ENCODE measurements at places on chromosomes 1 and 21. TPM values are rescaled to one million over a fixed set of nuclear protein-coding genes. Genes with fewer than 3 reads are reported as not detected.

- no peak overlapping the region for H3K4me3 ChIP-seq
- no peaks in the 10 kb centered on the region for H3K4me1 ChIP-seq
- H3K27me3 ChIP-seq, result peaks cover 3% of the 10 kb centered on the region
- no peak overlapping the region for H3K27ac ChIP-seq
- no peak for DNase-seq
Observed at GRCh38 chr21:45941338-45941710, 40.2 kb upstream of the COL6A1 start.

DNA sequence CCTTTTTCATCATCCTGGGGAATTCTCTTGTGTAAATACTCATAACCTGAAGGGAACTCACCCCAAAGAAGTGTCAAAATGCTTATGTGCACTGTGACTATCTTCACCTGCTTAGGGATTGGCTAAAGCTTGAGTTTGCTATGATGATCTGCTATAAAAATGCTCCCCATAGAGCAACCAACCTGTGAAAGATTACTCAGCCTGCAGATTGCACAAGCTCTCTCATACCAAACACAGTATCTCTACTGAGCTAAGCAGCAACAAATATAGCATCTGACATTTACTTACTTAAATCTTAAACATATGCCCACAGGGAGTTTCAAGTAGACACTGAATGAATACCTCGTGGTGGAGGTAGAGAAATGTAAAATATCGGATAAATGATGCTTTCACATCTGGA lies 725.8 kb downstream of the MRPL39 start:
- no peak for DNase-seq
- no peak overlapping the region for H3K4me3 ChIP-seq
- no peaks in the 10 kb centered on the region for H3K4me1 ChIP-seq
- H3K27me3 ChIP-seq, result no peaks in the 10 kb centered on the region
- H3K36me3 ChIP-seq, result no peaks in the 10 kb centered on the region

- H3K4me1 ChIP-seq, result peaks cover 11% of the 10 kb centered on the region
- H3K27ac ChIP-seq, result no peak overlapping the region
- H3K27me3 ChIP-seq, result no peaks in the 10 kb centered on the region
- DNase-seq, result no peak
- peaks cover 73% of the 10 kb centered on the region for H3K36me3 ChIP-seq
Observed at GRCh38 chr1:226982451-226983177, 42.5 kb downstream of the COQ8A start.

AADACL4 gene
- not detected for total RNA-seq
